ENCODE measurements at places on chromosomes 4 and X. TPM values are rescaled to one million over a fixed set of nuclear protein-coding genes. Genes with fewer than 3 reads are reported as not detected.
A peak's percentile ranks its signal among the peaks of the same experiment; 100 is the strongest.

The SSX2B gene
- not detected for total RNA-seq

- no peaks in the 10 kb centered on the region for H3K27me3 ChIP-seq
- no peak overlapping the region for H3K4me3 ChIP-seq
- H3K4me1 ChIP-seq, result no peaks in the 10 kb centered on the region
- no peaks in the 10 kb centered on the region for H3K36me3 ChIP-seq
- no peak for DNase-seq
- H3K27ac ChIP-seq, result no peak overlapping the region
These were observed 58.8 kb downstream of the KIT start for GRCh38 chr4:54716478-54717065.

DNA sequence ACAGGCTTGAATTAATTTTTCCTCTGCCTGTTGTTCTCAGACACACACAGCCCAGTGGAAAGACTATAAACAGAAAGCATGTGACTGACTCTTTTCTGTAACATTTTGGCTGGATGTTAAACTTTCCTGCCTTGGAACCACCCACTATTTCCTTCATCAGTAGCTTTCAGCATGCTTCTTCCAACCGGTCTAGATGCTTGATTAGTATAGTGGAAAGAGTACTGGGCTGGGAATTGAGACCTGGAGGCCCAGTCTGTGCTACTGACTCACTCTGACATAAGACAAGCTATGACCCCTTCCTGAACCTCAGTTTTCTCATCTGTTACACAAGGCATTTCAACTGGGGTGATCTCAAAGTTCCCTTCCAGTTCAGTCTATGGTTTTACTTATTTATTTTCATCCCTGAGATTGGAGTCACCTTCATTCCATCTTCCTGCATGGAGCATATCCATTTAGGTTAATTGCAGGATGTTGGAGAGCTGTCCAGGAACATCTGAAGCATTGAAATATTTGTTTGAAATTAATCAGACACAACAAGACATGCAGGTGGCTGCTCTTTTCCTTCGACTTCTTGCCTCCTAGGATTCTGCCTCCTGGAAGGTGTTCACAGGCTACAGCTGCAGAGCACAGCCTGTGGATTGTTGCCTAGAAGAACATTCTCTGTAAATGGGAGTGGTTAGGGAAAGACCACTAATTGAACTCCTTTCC is 173.4 kb downstream of the RTL9 start:
- no peaks in the 10 kb centered on the region for H3K36me3 ChIP-seq
- no peak for DNase-seq
- no peaks in the 10 kb centered on the region for H3K27me3 ChIP-seq
- no peaks in the 10 kb centered on the region for H3K4me1 ChIP-seq

DNA sequence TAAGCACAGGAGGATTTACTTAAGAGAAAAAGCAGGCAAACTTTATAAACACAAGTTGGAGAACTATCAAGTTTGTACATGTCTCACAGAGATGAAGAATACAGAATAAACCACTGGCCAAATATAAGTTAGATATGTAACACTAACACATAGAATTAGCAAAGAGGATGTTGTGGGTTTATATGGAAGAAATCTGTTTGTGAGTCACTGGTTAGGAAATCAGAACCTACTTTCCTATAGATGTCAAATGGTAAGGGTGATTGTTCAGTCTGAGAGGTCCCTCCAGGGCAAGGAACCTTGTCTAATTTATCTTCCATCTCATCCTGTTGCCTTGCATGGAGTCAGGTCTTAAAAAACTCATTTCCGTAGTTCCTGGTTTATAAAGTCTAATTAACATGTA is 14.8 kb upstream of the ART3 start:
- DNase-seq, result no peak
- no peaks in the 10 kb centered on the region for H3K36me3 ChIP-seq
- H3K4me3 ChIP-seq, result no peak overlapping the region
- H3K27ac ChIP-seq, result peak overlapping the region; percentile 78
- H3K4me1 ChIP-seq, result peaks cover 41% of the 10 kb centered on the region

DNA sequence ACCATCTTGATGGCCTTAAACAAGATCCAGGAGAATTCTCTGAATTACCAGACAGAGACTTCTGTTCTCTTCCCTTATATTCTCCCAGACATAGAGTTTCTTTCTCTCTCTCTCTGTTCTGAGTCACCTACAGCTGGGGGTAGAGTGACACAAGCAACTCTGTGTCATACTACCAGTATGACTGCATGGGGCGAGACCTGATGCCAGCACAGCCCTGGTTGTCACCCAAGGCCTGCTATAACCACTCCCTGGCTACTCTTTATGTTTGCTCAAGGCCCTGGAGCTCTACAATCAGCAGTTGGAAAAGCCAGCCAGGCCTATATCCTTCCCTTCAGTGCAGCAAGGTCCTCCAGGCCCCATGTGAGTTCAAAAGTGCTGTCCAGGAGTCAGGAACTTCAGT is 114.2 kb upstream of the TENT5D start:
- H3K4me1 ChIP-seq, result no peaks in the 10 kb centered on the region
- H3K36me3 ChIP-seq, result no peaks in the 10 kb centered on the region
- H3K4me3 ChIP-seq, result no peak overlapping the region
- no peaks in the 10 kb centered on the region for H3K27me3 ChIP-seq
- no peak overlapping the region for H3K27ac ChIP-seq

Data from PC-9 (cell line).